ENCODE measurements at places on chromosomes 2 and 18. TPM values are rescaled to one million over a fixed set of nuclear protein-coding genes. Genes with fewer than 3 reads are reported as not detected.

GRCh38 chr2:106797494-106797893 lies 88.5 kb downstream of the ST6GAL2 start:
- H3K27me3 ChIP-seq = no peaks in the 10 kb centered on the region
- H3K27ac ChIP-seq = no peak overlapping the region
- no peaks in the 10 kb centered on the region for H3K36me3 ChIP-seq
- H3K4me3 ChIP-seq = no peak overlapping the region
- no peaks in the 10 kb centered on the region for H3K4me1 ChIP-seq

DNA sequence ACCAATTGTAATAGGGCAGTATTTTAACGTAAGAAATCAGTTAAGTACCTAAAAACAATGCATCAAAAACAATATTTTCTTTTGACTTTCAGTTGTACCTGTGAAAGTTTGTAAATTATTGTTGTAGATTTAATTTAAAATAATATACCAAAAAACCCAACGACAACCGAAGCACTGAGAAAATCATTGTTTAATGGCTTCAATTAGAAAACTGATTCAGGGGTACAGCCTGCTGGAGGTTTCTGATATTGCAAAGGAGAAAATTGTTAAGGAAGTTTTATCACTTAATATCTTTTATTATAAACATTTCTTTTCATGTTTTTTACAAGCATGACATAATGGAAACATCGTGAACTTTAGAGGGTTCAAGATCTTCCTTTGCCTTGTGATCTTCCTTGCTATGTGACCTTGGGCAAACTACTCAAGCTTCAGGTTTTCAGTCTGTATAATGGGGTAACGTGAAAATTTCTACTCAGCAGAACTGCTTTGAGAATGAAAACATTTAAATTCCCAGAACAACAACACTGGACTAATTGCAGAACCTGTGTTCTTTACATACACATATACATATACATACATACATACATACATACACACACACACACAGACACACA lies 76.3 kb upstream of the GLS start:
- H3K4me3 ChIP-seq = no peak overlapping the region
- peaks cover 2% of the 10 kb centered on the region for H3K4me1 ChIP-seq
- H3K27me3 ChIP-seq = no peaks in the 10 kb centered on the region
- DNase-seq = peak; percentile 74
- H3K36me3 ChIP-seq = no peaks in the 10 kb centered on the region

The RAB6D gene
- not detected for total RNA-seq

GRCh38 chr2:70709275-70710037 lies 58.5 kb downstream of the ADD2 start:
- H3K4me1 ChIP-seq = no peaks in the 10 kb centered on the region
- H3K36me3 ChIP-seq = no peaks in the 10 kb centered on the region
- no peak overlapping the region for H3K4me3 ChIP-seq
- H3K27me3 ChIP-seq = no peaks in the 10 kb centered on the region
- H3K27ac ChIP-seq = no peak overlapping the region

All from endothelial cell of umbilical vein (primary cell).